CD4-positive, alpha-beta T cell treated with Interleukin-4 for 4 hours (primary cell): ENCODE measurements at places on chromosomes 1 and 21.

- no peak for DNase-seq
Measured at GRCh38 chr1:68111519-68112436, 61.4 kb upstream of the DIRAS3 start.

- no peak for DNase-seq
Measured at GRCh38 chr1:230084408-230085177, 17.6 kb downstream of the GALNT2 start.

- no peak for DNase-seq
Measured at GRCh38 chr1:215631489-215631888, 64.4 kb downstream of the KCTD3 start.

GRCh38 chr21:35824136-35824535, 236.2 kb downstream of the SETD4 start:
- no peak for DNase-seq

DNA sequence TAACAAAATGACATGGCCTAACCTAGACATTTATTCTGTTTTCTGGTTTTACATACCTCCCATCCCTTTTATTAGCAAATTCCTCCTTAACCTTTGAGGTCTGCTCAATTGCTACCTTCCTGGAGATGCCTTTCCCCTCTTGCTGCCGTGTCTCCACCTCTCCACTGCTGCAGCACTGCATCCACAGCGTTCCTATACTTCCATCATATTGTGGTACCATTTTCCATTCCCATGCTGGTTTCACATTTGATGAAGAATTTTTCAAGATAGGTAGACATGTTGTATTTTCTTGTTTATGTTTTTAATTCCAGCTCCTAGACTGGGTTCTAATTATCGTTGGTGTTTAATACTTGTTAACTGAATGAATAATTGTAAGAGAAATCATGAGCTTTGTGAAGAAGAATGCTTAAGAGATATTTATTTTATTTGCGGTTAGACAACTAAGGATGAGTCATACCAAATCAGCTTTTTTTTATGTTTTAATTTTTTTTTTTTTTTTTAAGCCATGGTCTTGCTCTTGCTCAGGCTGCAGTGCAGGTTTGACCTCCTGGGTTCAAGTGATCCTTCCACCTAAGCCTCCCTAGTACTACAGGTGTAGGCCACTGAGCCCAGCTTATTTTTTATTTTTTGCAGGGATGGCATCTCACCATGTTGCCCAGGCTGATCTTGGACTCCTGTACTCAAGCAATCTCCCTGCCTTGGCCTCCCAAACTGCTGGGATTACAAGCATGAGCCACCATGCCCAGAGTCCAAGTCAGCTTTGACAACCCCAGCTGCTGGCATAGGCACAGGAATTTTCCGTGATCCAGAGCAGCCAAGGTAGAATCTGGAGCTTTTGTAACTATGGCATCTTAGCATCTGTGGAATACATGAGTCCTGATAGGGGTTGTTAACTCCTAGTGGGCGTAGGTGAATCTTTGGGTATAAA, 44.0 kb downstream of the ATP6V1G3 start:
- DNase-seq, result no peak

DNA sequence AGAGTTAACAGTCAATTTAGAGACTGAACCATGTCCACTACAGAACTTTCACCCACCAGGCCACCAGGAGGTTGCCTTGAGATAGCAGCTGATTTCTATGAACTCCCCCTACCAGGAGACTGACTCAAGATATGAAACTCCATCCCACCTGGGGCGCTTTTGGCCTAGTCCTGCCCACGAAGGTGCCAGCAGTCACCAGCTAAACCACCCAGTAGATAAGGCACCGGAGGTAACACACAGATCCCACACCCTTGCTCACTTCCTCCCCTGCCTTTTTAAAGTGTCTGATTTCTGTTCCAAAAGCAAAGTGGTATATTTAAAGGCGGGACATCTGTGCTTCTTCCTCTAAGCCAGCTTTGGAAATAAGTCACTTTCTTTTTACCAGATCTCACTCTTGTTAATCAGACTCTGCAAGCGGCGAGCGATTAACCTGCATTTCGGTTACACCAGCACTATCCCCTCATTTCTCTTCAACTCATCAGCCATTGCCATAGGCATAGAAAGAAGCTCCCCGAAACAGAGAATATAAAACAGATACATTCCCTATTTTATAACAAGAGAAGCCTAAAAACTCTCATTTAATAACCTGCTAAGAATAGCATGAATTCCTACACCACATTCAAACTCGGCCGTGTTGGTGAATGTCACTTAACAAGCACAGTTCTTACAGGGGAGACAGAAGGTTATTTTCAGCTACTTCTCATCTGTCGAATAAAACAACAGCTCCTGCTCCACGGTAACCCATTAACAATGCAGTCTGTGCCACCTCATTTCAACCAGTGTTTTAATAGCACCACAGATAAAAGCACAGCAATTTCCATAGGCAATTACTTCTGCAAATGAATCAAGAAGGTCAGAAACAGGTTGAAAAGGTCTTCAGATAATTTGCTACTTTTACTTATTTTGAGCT, 318.1 kb downstream of the KCNH1 start:
- no peak for DNase-seq

DNA sequence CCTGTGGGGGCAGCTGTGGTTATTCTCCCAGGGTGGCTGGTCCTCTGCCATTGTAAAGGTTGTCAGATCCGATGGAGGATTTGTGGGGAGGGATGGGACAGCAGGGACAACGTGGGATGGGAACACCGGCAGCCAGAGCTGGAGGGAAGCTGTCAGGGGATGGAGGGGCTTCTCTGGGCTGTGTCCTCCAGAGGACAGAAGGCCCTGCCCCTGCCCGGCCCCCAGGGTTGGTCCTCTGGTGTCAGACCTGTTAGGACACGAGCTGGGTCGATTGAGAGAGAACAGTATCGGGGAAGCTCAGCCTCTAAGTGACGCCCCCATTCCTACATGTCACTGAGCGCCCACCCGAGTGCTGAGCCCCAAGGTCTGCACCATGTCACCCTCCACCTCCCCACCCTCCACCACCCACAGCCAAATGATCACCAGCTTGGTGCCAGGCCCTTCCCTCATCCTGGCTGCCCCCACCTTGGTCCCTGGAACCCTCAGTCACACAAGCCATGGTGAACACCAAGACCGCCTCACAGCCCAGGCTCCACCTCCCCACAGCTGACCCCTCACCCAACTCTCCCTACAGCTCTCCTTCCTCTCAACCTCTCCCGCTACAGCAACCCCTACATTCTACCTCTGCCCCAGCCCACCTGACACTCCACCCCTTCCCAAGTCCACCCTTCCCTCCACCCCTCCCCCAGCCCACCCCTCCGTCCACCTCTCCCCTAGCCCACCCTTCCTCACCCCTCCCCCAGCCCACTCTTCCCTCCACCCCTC, 244.4 kb downstream of the MATN1 start:
- no peak for DNase-seq

DNA sequence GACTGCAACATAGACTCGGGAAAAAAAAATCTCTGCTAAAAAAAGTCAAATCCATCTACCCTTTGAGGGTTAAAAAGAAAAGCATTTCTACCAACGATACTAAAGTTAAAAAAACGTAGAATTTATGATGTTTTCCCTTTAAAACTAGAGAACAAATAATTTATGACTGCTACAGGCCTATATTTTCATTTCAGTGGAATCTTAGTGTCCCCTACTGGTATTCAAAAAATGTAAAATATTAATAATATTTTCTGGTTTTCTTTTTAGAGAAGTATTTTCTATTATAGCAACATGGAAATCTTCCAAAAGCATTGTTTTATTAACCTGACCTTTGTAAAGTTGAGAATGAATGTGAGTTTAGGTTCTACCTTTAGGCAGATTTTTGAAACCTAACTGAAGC, 1582.2 kb downstream of the MRPL39 start:
- DNase-seq, result no peak

DNA sequence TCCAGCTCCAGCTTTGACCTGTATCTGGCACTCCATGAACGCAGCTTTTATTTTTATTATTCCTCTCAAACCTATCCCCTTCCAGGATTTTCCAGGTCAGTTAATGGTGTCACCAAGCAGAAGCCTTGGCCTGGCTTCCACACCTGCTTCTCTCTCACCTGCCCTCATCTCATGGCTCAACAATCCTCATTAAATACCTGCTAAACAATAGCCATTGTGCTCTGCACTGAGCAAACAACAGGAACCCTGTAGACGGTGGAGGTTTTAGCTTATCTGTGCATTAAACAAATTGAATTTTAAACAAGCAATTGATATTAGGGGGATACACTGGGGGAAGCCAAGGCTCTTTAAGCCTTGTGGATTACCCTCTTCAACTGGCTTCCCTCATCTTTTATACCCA, 15.3 kb downstream of the PYCR2 start:
- no peak for DNase-seq

GRCh38 chr1:70840260-70840953, 207.2 kb downstream of the PTGER3 start:
- DNase-seq, result no peak

- no peak for DNase-seq
Measured at GRCh38 chr1:118563981-118564951, 379.2 kb upstream of the SPAG17 start.

DNA sequence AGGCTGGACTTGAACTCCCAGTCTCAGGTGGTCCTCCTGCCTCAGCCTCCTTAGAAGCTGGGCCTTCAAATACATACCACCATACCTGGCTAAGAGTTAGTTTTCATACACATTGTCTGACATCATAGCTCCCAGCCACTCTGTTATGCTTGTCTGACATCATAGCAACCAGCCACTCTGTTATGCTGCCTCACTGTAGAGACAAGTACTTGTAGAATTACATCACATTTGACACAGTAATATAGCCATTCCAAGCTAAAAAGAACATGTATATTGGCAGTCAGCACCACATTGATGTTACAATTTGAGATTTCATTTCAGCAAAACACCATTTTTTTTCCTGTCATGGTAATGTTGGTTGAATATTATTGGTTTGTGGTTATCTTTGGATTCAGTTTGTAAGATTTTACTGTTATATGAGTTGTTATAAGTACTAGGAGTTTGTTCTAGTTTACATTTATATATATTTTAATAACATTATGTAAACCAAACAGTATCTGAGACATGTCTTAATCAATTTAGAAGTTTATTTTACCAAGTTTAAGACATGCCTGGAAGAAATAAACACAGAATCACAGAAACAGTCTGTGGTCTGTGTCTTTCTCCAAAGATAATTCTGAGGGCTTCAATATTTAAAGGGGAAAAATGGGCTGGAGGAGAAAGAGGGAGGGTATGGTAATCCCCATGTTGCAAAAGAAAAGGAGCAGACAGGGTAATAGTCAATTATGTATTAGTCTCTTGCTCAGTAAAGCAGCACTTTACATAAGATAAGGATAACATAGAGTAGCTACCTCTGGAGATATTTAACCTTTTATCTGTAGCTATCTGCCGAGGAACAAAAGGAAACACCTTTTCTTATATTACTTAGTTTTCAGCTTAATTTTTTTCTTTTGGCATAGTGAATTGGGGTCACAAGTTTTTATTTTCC, 43.0 kb downstream of the XPR1 start:
- DNase-seq, result no peak

DNA sequence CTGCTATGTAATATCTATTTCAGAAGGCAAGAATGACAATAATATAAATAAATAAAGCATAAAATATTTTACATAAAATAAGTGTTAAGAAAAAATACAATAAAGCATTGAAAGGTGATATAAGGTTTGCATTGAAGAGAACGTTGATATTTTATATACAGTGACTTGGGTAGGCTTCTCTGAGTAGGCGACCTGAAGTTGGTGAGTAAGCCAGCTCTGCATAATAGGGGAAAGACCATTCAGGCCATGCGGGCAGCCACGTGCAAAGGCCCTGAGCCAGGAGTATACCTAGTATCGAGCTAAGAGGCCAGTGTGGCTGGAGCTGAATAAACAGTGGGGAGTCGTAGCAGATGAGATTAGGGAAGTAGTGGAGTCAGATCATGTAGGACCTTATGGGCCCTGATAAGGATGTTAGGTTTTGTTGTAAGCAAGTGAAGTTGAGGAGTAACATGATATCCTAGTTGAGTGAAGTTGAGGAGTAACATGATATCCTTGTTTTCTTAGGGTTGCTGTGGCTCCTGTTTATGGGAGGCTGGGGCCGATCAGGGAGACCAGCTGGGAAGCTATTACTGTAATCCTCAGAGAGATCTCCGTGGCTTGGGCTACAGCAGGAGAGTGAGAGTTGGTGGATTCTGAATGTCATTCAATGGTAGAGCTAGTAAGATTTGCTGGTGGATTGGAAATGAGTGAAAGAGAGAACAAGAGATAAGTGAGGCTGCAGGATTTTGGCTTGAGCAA, 22.0 kb downstream of the KCNK1 start:
- no peak for DNase-seq

- DNase-seq, result no peak
Measured at GRCh38 chr1:89735479-89735878, 85.4 kb upstream of the LRRC8D start.

- DNase-seq, result peak; percentile 28
Measured at GRCh38 chr21:32921632-32922230, 104.0 kb upstream of the OLIG2 start.

GRCh38 chr1:214727274-214727673, 124.3 kb downstream of the CENPF start:
- DNase-seq, result no peak

DNA sequence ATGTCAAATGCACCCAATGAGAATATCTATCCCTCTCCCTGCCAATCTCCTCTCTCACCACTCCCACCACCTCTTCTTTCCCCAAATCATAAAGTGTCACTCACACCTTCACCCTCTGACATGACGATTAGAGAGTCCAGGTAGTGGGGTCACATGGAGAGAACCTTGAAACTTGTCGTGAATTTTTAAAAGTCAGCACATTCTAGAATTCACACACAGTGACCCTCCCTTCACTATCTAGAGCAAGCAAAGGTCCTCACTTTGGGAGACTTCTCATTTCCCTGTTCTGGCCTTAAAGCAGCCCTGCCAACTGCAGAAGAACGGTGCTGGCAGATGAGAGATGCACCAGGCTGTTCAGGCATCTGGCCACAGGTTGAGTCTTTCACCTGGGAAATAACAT, 61.9 kb downstream of the CD34 start:
- no peak for DNase-seq

DNA sequence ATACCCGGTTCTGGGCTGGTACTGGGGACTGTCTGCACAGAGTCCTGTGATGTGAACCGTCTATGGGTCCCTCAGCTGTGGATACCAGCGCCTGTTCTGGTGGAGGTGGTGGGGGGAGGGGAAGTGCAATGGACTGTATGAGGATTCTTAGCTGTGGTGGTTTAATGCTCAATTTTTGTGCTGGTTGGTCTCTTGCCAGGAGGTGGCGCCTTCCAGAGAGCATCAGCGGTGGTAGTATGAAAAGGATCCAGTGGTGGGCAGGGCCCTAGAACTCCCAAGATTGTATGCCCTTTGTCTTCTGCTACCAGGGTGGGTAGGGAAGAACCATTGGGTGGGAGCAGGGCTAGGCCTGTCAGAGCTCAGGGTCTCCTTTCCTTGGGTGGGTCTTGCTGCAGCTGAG, 89.4 kb upstream of the B3GALT2 start:
- no peak for DNase-seq

GRCh38 chr1:217274927-217275654, 355.8 kb downstream of the GPATCH2 start:
- DNase-seq, result no peak

GRCh38 chr21:45464309-45464708, 59.3 kb downstream of the COL18A1 start:
- no peak for DNase-seq

DNA sequence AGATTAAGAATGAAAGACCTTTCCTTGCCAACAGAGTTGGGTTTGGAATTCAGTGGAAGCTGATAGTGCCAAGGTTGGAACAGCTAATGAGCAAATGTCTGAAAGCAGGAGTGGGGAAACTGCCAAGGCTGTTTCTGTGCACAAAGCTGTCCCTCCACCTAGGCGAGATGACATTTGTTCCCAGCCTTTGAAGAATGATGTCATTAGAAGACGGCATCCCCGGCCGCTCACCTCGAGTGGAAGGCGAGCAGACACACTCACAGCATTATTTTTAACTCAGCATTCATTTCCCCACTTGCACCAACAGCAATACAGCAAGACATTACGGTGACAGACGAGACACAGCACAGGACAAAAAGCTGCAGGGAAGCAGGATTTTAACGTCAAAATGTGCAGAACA, 463.9 kb downstream of the PCP4 start:
- no peak for DNase-seq
